Kidney epithelial cell (primary cell): ENCODE measurements at places on chromosomes 5 and 9. TPM values are rescaled to one million over a fixed set of nuclear protein-coding genes. Genes with fewer than 3 reads are reported as not detected.

The TMEM171 gene
- total RNA-seq, result 2.9 and 3.0 TPM in 2 replicates

The KIF4B gene
- total RNA-seq, result not detected in 2 replicates

The IPO11 gene
- total RNA-seq, result 14.1 and 18.3 TPM in 2 replicates

- no peak for DNase-seq
Measured at GRCh38 chr5:4185127-4185526, 589.5 kb downstream of the IRX1 start.

- DNase-seq, result no peak
Measured at GRCh38 chr5:26884481-26884880, 153.9 kb downstream of the CDH9 start.

DNA sequence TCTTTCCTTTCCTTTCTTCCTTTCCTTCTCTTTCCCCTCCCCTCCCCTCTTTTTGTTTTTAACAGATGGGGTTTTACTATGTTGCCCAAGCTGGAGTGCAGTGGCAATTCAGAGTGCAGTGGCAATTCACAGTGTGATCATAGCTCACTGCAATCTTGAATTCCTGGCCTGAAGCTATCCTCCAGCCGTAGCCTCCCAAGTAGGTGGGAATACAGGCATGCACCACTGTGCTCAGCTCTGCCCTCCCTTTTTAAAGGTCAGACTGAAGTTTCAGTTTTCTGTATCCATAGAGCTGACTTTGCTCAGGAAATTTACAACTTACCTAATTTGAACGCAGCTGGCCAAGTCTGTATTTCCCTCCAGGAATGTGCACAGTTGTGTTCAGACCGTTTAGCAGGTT lies 696 bp downstream of the CCL28 start:
- DNase-seq, result no peak

DNA sequence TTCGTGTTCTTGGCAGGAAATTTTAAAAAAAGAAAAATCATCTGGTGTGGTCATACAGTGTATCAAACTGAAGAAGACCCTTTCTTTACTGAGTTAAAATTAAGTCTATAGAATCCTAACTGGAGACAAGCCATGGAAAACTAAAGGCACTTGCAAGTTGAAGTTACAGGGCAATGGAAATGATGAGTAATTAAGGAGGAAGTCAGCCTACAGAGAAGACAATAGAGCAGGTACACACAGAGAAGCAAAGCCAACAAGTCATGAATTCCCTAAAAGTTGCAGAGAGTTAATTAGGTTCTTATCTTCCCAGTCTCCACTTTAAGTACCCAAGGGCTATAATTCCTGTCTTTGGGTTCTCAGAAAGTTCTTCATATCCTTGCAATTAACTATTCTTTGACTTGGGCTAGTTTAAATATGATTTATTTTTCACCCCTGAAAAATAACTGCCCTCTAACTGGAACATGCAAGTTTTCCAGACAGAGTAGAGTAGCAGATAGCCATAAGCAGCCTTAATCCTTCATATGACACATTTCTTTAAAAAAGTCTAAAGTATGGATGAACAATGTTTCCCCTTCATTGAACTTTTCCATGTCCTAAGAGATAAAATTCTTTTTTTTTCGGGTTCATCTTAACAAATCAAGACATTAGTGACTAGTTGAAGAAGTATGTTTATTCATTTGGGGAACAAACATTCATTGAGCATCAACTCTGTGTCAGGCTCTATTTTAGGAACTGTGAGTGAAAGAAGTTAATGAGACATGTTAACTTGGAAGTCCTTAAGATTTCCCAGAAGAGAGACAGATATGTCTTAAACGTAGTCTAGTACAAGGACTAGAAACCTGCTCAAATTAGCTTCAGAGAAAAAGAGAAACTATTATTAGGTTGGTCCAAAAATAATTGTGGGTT lies 5.2 kb upstream of the ITGA2 start:
- DNase-seq, result no peak

DNA sequence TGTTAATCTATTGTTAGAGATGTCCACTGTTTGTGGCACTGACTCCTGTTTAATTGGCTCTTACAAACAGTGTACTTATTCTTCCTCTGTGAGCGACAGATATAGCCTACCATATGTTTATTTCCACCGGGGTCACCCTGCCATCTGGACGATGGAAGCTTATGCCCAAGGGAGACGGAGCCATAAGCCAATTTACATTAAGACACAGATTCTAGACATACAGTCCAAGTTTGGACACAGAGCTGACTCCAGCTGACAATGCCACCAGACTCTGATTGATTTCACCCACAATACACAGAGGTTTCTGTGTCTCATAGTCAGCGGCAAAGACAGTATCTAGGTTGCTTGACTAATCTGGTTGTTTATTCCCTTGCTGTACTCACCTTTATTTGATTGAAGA lies 198.9 kb downstream of the ENC1 start:
- no peak for DNase-seq
